ENCODE measurements at places on chromosomes 4 and X.

DNA sequence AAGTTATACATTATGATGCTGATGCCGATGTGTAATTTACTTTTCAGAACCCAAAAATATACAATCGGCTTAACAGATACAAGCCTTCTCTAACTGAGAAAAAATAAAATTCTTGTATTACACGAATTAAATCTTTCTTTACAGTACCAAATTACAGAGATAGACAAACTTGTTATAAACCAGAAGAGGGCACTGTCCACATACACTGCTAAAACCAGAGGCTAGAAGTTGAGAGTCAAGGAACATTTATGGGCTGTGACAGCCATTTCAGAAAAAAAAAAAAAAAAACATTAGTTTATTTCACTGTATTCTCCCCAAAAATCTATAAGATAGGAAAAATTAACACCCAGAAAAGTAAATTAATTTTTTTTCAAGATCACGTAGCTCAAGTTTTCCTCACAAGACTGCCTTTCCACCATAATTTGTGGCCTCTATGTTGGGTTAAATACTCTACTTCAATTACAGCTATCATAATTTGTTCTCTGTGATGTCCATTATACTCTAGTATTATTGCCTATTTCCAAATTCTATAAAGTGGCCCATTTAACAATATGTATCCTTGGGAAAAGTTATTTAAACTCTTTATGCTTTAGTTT, 12.0 kb downstream of the EREG start:
- no peak for DNase-seq

DNA sequence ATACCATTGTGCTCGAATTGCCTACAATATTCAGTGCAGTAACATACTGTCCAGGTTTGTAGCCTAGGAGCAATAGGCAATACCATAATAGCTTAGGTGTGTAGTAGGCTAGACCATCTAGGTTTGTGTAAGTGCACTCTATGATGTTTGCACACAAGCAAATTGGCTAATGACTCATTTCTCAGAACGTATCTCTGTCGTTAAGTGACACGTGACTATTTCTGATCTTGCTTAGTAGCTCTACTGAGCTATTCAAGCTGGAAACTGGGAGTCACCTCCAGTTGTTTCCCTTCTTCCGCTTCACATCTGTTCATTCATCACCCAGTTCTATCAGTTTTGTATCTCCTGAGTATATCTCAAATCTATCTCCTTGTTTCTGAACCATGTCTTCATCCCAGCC, 86.1 kb downstream of the HNRNPD start:
- no peak for DNase-seq

DNA sequence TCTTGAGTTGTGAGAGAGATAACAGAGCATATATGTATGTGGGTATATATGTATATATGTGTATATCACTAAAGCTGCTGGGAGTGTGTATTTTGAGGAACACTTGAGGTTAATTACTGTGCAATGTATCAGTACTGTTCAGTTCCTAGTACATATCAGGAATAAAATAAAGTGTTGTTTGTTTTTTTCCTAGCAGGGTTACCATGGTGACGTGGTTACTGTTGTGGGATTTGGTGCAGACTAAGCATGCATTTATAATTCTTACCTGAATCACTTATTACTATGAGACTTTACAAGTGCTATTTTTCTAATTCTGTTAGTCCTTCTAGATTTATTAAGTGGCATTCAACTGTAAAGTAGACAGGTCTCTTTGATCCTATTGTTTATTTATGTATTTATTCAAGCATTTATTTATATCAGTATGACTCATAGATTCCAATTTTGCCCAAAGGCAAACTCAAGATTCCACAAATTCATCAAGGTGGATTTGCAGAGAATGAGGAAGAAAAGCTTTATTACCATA, 26.9 kb upstream of the BEX4 start:
- DNase-seq: no peak

DNA sequence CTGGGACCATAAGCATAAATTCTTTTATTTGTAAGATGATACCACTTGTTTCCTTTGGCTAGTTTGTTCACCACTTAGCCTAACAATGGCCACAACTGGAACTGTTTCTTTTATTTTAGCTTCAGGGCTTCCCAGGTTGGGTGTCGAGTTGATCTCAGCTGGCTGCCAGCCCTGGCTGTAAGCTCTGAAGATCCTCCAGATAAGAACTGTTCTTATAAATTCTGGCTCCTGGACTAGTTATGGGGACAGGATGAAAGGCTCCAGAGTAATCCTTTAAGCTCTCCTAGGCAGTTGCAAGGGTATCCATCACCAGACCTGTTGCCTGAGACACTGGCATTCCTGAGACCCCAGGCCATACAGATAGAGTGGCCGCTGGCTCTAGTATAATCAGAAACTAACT, 129.4 kb upstream of the ACSL4 start:
- no peak for DNase-seq

GRCh38 chr4:133178956-133179355, 29.9 kb downstream of the PCDH10 start:
- no peak for DNase-seq

DNA sequence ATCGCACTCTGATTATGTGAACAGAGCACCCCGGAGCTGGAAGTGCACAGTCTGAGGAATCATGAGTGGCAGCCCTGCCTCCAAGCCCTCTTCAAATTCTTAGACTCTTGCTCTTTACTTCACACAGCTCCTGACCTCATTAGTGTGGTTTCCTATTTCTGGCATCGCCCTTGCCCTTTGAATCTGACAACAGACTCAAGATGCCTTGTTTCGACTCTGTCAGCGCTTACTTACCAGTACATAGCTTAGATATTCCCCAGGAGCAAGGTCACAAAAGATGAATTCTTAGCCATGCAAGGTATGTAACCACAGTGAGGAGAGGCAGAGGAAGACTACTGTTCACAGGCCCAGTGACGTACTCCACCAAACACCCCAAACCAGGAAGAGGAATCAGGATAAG, 167.2 kb downstream of the KDR start:
- no peak for DNase-seq

GRCh38 chrX:47215291-47215900, 3.1 kb upstream of the CDK16 start:
- no peak for DNase-seq

- DNase-seq: no peak
Observed at GRCh38 chr4:33369446-33369845, 2649.3 kb downstream of the PCDH7 start.

GRCh38 chr4:177052211-177052934, 257.3 kb upstream of the NEIL3 start:
- DNase-seq: no peak

GRCh38 chr4:56311299-56311975, 75.9 kb downstream of the AASDH start:
- DNase-seq: no peak

GRCh38 chrX:71823391-71824057, 60.4 kb downstream of the CXorf49B start:
- DNase-seq: no peak

GRCh38 chr4:146104541-146104940, 71.0 kb upstream of the LSM6 start:
- no peak for DNase-seq

- DNase-seq: no peak
Observed at GRCh38 chrX:150036181-150036580, 97.9 kb upstream of the EOLA2 start.

- no peak for DNase-seq
Observed at GRCh38 chr4:189060104-189060503, 880.6 kb upstream of the FRG1 start.

DNA sequence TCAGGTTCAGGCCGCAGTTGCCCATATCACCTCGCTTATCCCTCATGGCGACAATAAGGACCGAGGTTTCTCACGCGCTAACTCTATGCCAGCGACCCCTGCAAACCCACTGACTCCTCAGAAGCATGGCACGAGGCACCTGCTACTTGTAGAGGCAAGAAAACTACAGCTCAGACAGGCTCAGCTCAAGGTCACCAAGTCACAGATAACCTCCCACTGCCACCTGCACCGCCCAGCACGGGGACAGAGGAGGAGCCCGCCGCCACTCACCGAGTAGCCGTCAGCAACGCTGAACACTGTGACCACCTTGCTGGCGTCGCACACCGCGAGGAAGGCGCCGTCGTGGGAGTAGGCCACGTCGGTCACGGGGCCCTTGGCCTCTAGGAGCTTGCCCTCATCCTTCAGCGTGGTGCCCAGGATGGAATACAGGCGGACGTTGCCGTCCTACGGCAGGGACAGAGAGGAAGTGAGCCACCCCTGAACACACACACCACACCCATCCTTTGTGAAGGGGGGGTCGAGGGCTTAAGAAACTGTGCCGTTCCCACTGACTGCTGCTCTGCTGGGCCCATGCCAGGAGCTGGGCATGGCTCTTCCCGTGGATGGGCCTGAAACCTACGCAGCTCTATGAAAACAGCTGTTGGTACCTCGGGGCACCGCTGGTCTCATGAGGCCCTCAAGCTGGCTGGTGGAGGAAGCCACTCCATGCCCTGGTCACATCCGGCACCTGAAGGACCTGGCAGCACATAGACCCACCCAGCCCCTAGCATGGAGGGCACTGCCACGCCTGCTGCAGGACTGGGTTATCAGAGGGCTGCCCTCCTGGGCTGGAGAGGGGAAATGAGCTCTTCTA, 38.9 kb downstream of the WDR1 start:
- DNase-seq: no peak

DNA sequence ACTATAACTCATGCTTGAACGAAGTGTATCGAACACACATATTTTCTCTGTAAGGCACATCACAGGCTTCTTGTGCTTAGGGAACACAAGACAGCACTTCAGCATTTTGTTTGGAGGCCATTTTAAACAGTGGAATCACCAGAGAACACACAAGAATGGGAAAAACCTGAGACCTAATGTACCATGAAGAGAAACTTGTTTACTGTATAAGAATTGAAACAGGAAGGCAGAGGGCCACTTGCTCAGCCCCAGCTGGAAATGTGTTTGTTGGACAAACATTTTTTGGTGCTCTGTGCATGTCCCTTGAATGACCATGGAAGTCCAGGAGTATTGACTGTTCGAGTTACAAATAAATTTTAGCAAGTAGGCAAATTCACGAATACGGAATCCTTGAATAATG, 47.5 kb downstream of the RAPGEF2 start:
- DNase-seq: no peak

GRCh38 chrX:5549512-5549911, 679.2 kb downstream of the NLGN4X start:
- no peak for DNase-seq

DNA sequence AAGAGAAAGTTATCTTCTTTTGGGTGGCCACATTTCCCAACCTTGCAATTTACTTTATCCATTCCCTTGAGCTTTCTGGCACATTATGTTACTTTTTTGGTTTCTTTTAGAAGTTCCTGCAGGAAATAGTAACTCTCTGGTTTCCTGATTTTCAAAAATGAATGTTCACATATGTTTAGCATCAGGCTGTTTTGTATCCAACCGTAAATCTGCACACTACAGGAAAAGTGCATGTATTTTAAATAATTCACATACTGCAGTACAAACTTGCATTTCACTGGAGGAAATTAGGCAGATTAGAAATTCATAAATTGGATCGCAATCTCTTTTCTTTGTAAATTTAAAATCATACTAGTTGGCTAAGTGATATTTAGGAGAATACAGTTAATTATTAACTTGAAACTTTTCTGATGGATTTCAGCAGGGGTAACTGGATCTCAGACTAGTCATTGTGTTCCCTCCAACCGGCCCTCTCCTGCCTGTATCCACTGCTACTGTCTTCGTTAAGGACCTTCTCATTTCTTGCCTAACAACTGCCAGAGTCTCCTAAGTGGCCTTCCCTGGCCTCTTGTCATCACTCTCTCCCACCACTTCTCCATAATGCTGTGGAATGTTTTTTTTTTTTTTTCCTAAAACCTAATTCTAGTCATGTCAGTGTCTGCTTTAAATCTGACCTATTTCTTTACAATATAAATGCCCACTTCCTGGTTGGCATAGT, 137.2 kb downstream of the UNC5C start:
- no peak for DNase-seq

- no peak for DNase-seq
Observed at GRCh38 chrX:9318766-9319165, 146.1 kb upstream of the TBL1X start.

- no peak for DNase-seq
Observed at GRCh38 chrX:112867570-112867969, 26.9 kb upstream of the AMOT start.

- no peak for DNase-seq
Observed at GRCh38 chr4:182872886-182873285, 44.3 kb downstream of the DCTD start.

- DNase-seq: no peak
Observed at GRCh38 chr4:77600521-77601451, 4.8 kb upstream of the CXCL13 start.

DNA sequence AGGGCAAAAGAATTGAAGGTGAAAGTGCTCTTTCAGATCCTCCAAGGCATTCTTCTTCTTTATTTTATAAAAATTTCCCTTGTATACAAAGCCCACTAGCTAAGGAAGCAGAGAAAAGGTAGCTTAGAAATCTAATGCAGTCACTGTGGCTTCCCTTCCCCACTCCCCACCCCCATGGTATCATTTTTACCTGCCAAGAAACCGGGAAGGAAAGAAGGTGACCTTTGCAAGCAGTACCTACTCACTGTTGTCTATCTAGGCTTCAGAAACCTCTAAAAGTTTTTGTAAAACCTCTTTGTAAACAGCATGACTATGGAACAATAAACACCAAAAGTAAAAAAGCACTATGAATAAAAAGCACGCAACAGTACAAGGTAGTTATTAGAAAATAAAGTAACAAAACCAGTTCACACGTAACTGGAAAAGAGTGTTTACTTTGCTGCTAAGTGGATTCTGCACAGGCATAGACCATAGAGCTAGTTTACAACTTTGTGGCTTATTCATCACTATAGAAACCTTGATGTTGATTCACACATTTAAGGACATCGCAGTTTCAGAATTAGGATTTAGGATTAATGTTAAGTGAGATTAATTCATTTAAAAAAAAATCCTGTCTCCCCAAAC, 109.6 kb upstream of the FTHL17 start:
- DNase-seq: no peak

DNA sequence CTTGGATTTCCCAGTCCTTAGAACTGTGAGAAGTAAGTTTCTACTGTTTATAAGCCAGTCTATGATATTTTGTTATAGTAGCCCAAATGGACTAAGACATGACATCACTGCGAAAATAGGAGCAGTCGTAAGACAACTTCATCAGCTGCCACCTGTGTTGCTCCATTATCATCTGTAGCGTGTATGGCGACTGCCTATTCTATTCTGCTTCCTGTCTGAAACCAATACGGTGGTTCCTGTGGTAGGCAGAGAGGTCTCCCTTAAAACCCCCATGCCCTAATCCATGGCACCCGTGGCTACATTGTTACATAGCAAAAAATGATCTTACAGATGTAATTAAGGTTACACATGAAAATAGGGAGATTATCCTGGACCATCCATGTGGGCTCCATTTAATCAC, 105.4 kb upstream of the FAT1 start:
- no peak for DNase-seq
